ENCODE measurements at places on chromosomes 5 and 9.

- no peak for DNase-seq
Observed at GRCh38 chr5:56671571-56671970, 143.8 kb upstream of the MAP3K1 start.

GRCh38 chr5:123398058-123398733 is 25.0 kb downstream of the CEP120 start:
- no peak for DNase-seq

DNA sequence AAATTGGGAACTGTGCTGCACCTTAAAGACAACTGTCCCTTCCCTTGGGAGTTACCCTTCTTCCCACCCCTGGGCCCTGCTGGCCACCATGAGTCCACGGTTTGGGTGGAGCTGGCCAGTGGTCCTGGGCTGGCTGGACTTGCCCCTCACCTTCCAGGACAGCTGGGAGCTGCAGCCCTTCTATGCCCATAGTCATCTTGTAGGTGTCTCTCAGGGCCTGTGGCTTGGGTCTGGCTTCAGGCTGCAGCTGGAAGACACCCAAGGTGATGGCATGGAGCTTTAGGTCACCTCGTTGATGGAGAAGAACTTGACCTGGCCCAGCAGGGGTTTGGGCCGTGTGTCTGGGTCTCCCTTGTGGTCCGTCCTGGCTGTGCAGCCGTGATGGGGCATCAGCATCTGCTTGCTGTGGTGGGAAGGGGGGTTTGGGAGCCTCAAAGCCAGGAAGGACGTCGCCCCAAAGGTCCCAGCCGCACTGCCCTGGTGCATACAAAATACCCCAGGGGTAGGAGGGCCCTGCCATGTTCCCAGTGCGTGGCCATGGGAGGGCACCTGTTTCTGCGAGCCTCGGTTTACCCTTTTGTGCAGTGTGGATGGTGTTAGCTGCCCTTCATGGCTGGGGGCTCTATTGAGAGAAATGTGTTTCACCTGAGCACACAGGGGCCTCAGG is 8.9 kb downstream of the WNK2 start:
- DNase-seq = no peak

DNA sequence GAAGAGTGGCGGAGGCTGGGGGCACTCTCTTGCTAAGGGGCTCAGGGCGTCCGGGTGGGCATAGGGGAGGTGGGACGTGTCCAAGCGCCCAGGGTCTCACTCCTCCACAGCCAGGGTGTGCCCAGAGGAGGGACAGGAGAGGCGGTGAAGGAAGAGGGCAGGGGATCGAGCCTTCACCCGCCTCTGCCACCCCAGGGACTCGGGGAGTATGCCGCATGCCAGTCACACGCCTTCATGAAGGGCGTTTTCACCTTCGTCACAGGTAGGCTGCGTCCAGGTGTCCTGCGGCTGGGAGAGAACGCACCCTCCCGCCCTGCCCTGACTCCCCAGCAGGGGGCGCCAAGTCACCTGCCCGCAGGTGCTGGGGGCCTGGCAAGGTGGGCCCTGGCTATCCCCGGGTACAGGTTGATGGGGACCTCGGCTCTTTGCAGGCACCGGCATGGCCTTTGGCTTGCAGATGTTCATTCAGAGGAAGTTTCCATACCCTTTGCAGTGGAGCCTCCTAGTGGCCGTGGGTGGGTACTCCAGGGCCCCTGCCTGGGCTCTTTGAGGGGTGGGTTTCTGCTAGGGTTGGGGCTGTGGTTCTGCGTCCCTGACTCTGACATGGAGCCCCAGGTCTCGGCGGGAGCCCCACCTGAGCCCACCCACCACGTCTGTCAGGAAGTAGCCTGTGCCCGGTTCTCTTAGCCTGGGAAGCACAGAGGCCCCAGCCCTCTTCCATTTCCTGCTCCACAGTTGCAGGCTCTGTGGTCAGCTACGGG is 552 bp downstream of the TMEM141 start:
- DNase-seq = no peak

GRCh38 chr9:549455-549997 is 292.0 kb upstream of the DMRT1 start:
- no peak for DNase-seq
